Neural crest cell (in vitro differentiated cells): ENCODE measurements at places on chromosomes 7 and 10. TPM values are rescaled to one million over a fixed set of nuclear protein-coding genes. Genes with fewer than 3 reads are reported as not detected.

DNA sequence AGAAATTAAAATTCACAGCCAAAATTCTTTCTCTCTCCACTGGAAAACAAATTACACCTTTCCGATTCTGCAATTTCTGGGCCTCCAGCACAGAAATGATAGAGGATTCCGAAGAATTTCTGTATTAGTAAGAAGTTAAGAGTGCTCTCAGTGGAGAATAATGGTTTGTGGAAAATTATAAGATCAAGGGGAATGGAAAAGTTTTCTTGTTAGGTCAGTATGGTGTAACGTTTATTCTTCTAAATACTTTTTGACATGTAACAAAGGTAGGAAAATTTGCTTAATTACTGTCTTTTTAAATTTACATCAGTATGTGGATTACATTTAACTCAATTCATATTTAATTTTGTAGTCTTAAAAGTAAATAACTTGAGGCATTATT lies 288.3 kb upstream of the NFE2L3 start:
- H3K4me1 ChIP-seq: peaks cover 12% of the 10 kb centered on the region
- H3K27me3 ChIP-seq: peaks cover 41% of the 10 kb centered on the region
- DNase-seq: no peak
- peaks cover 2% of the 10 kb centered on the region for H3K36me3 ChIP-seq

DNA sequence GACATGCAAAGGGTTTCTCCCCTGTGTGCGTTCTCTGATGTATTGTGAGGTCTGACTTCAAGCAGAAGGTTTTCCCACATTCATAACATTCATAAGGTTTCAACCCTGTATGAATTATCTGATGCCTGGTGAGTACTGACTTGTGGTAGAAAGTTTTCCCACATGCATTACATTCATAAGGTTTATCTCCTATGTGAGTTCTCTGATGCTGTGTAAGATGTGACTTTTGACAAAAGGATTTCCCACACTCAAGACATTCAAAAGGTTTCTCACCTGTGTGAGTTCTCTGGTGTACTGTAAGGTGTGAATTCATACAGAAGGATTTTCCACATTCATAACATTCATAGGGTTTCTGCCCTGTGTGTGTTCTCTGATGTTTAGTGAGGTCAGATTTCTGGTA lies 45.1 kb downstream of the ZNF33B start:
- DNase-seq: no peak
- H3K27ac ChIP-seq: no peak overlapping the region

GRCh38 chr10:42684517-42684916 lies 46.1 kb upstream of the ZNF33B start:
- H3K4me1 ChIP-seq: no peaks in the 10 kb centered on the region
- DNase-seq: no peak
- peaks cover 2% of the 10 kb centered on the region for H3K36me3 ChIP-seq
- no peak overlapping the region for H3K27ac ChIP-seq

DNA sequence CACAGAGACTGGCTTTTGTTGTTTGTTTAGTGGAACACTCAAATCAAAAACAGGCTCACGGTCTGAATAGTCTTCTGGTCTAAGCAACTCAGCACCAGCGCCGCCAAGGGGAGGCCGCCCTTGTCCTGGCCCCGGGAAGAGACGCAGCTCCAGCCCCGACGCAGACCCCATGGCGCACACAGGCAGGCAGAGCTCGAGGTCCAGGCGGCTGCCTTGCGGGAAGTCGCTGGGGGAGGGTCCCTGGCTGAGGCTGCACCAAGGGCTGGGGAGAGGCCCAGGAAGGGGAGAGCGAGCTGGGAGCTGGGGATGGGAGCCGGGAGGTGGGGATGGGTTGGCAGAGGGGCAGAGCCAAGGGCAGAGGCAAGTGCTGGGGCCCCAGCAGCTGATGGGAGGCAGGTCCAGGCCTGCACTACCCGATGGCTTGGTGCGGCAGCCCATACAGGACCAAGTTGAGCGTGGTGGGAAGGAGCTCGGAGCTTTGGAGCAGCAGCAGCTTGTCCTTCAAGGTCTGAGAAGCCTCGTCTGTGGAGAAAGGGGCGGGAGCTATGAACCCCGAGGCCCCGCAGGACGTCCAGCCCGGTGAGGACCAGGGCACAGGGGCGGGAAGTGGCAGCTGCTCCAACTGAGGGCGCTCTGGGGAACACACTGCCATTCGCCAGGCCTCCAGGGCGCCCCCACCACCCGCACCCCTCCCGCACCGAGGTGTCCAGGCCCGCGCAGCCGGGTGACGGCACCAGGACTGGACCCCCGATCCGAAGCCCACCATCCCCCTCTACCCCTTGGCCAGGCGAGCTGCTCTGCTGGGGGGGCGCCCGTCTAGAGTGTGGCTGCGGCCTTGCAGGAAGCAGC lies 22.7 kb upstream of the NKX6-2 start:
- H3K36me3 ChIP-seq: no peaks in the 10 kb centered on the region
- peaks cover 12% of the 10 kb centered on the region for H3K27me3 ChIP-seq
- no peak for DNase-seq

The CDK1 gene
- total RNA-seq: 92.8 and 94.7 TPM in 2 replicates

DNA sequence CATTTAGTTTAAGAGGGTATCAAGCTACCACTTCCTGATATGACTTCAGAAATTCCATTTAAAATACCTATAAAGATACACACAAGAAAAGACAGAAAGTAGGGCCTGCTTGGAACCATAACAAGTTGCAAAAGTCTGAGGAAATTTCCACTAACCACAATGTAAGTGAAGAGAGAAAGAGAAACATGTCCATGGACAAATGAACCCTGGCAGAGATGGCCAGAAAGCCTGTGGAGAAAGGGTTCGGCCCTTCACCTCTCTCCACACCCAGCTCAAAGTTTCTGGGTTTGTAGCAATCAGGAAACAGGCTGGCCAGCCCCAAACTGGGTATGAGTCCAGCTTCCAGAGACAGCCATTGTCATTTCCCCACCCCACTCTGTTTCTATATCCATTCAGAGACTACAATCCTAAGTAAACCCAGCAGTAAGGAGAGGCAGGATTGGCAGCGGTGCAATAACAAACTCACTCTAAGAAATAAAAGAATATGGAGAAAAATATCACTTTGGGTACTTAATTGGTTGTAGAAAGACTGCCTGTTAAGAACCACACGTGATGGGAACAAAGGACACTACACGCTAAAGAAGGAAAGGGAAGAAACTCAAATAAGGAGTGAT lies 71.1 kb downstream of the STK17A start:
- H3K4me3 ChIP-seq: no peak overlapping the region
- peaks cover 30% of the 10 kb centered on the region for H3K4me1 ChIP-seq
- no peaks in the 10 kb centered on the region for H3K27me3 ChIP-seq
- no peak for DNase-seq

DNA sequence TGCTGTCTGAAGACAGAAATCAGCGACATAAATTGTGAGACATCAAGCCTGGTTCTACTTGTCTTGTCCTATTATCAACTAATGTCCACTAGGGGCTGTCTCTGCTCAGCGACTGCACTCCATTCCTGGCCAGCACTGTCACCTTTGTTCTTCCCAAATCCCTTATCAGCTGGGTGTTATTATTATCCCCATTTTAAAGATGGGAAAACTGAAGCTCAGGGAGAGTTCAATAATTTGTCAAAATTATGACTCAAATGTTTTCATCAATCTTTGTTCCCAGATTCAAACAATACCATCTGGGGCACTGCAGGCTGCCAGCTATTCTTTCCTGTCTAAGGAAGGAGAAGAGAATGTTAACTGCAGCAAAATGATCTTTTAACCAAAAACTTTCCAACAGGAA lies 431.6 kb upstream of the NFE2L3 start:
- DNase-seq: no peak
- no peaks in the 10 kb centered on the region for H3K27me3 ChIP-seq
- H3K4me3 ChIP-seq: peak overlapping the region; percentile 75
- no peak overlapping the region for H3K27ac ChIP-seq
- no peaks in the 10 kb centered on the region for H3K36me3 ChIP-seq

DNA sequence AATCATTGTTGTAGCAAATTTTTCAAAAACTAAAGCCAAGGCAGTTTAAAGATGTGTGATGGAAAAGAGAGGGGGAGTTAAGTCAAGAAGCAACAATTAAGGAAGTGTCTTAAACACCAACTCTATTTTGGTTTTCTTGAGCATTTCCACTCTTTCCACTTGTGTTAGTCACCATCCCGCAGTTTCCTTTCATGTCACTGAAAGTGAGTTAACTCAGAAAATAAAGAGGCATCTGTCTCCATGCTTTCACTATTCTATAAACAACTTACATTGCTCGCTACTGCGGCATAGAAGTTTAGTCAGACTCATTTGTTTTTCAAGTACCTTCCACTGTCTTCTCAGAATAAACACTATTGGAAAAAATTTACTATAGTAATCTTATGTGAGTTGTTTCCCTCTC lies 284.9 kb upstream of the SEMA3D start:
- DNase-seq: no peak
- peak overlapping the region; percentile 65 for H3K27ac ChIP-seq
- no peaks in the 10 kb centered on the region for H3K36me3 ChIP-seq
- H3K4me1 ChIP-seq: peaks cover 33% of the 10 kb centered on the region
- peak overlapping the region; percentile 3 for H3K4me3 ChIP-seq

GRCh38 chr7:125663961-125664360 lies 734.3 kb upstream of the POT1 start:
- DNase-seq: no peak
- H3K27me3 ChIP-seq: no peaks in the 10 kb centered on the region
- peaks cover 5% of the 10 kb centered on the region for H3K4me1 ChIP-seq
- H3K36me3 ChIP-seq: no peaks in the 10 kb centered on the region

The WNT2 gene
- not detected in 2 replicates for total RNA-seq

- H3K27ac ChIP-seq: no peak overlapping the region
- H3K36me3 ChIP-seq: no peaks in the 10 kb centered on the region
- H3K4me3 ChIP-seq: no peak overlapping the region
- peaks cover 17% of the 10 kb centered on the region for H3K4me1 ChIP-seq
- no peaks in the 10 kb centered on the region for H3K27me3 ChIP-seq
Observed at GRCh38 chr7:84181628-84182027, 13.0 kb downstream of the SEMA3A start.

The FEZF1 gene
- total RNA-seq: not detected in 2 replicates

The LIPK gene
- not detected in 2 replicates for total RNA-seq

The NUTM2A gene
- total RNA-seq: 3.0 and 3.7 TPM in 2 replicates

- H3K4me3 ChIP-seq: no peak overlapping the region
- H3K27me3 ChIP-seq: no peaks in the 10 kb centered on the region
Observed at GRCh38 chr7:7931626-7932025, 37.0 kb upstream of the GLCCI1 start.

GRCh38 chr7:11290863-11291262 lies 317.2 kb downstream of the PHF14 start:
- no peaks in the 10 kb centered on the region for H3K4me1 ChIP-seq
- DNase-seq: no peak
- H3K4me3 ChIP-seq: no peak overlapping the region
- H3K36me3 ChIP-seq: no peaks in the 10 kb centered on the region
- no peaks in the 10 kb centered on the region for H3K27me3 ChIP-seq
- no peak overlapping the region for H3K27ac ChIP-seq

The PWWP2B gene
- 14.2 and 15.3 TPM in 2 replicates for total RNA-seq

The GNGT1 gene
- total RNA-seq: 0.65 and 1.0 TPM in 2 replicates

- no peak overlapping the region for H3K27ac ChIP-seq
- H3K36me3 ChIP-seq: no peaks in the 10 kb centered on the region
- H3K4me1 ChIP-seq: peaks cover 8% of the 10 kb centered on the region
- no peak overlapping the region for H3K4me3 ChIP-seq
- H3K27me3 ChIP-seq: no peaks in the 10 kb centered on the region
- DNase-seq: no peak
Observed at GRCh38 chr7:148264933-148265557, 325.5 kb upstream of the C7orf33 start.

- no peak overlapping the region for H3K27ac ChIP-seq
- H3K27me3 ChIP-seq: no peaks in the 10 kb centered on the region
- H3K4me1 ChIP-seq: peaks cover 4% of the 10 kb centered on the region
- no peak overlapping the region for H3K4me3 ChIP-seq
- no peaks in the 10 kb centered on the region for H3K36me3 ChIP-seq
Observed at GRCh38 chr7:94332571-94332970, 62.1 kb upstream of the COL1A2 start.

- H3K27me3 ChIP-seq: no peaks in the 10 kb centered on the region
- no peak overlapping the region for H3K27ac ChIP-seq
- no peak overlapping the region for H3K4me3 ChIP-seq
- no peaks in the 10 kb centered on the region for H3K36me3 ChIP-seq
- no peak for DNase-seq
- peaks cover 32% of the 10 kb centered on the region for H3K4me1 ChIP-seq
Observed at GRCh38 chr7:82598958-82599357, 155.4 kb upstream of the CACNA2D1 start.

GRCh38 chr10:106571192-106571946 lies 593.1 kb downstream of the SORCS1 start:
- no peak overlapping the region for H3K27ac ChIP-seq
- no peaks in the 10 kb centered on the region for H3K36me3 ChIP-seq
- no peaks in the 10 kb centered on the region for H3K27me3 ChIP-seq
- no peak overlapping the region for H3K4me3 ChIP-seq
- peaks cover 13% of the 10 kb centered on the region for H3K4me1 ChIP-seq

DNA sequence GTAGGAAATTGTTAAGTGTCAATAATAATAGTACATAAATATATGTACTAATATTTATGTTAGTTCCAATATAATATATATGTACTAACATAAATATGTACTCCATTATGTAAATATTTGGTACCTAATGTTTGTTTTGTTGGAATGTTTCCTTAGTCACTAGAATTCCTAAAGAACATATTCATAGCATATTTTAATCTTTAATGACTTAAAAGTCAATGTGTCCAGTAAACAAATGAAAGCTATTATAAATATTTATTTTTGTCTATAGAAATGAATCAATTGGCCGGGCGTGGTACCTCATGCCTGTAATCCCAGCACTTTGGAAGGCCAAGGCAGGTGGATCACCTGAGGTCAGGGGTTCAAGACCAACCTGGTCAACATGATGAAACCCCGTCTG lies 153.6 kb downstream of the GPR158 start:
- no peak overlapping the region for H3K27ac ChIP-seq
- DNase-seq: no peak

The ACSM6 gene
- total RNA-seq: not detected in 2 replicates

DNA sequence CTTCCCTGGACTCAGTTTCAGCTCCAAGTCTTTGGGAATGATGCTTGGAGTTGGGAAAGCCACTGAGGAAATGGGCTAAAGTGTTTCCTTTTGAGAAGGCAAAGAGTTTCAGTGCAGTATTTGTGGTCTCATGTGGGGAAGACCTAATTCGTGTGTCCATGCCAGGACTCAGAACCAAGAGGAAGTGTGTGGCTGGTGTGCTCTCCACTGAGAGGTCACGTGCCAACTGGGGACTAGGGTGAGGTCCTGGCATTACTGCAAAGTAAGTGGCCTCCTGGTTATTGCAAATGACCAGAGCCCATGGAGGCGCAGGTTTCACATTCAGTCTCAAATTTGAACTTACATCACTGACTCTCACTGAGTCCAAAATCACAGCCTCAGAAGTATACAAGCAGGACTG lies 48.6 kb upstream of the ITPRID1 start:
- H3K36me3 ChIP-seq: no peaks in the 10 kb centered on the region
- no peak overlapping the region for H3K4me3 ChIP-seq
- DNase-seq: no peak
- no peak overlapping the region for H3K27ac ChIP-seq

The PIP gene
- not detected in 2 replicates for total RNA-seq

GRCh38 chr7:155656891-155657290 lies 12.4 kb downstream of the RBM33 start:
- no peak overlapping the region for H3K4me3 ChIP-seq
- H3K27me3 ChIP-seq: no peaks in the 10 kb centered on the region
- peaks cover 21% of the 10 kb centered on the region for H3K36me3 ChIP-seq
- H3K4me1 ChIP-seq: peaks cover 9% of the 10 kb centered on the region
- H3K27ac ChIP-seq: no peak overlapping the region
